Tongue (tissue), 3 donors: ENCODE measurements at places on chromosomes 16 and 17. TPM values are rescaled to one million over a fixed set of nuclear protein-coding genes. Genes with fewer than 3 reads are reported as not detected.

GRCh38 chr16:57993438-57993837, 7.0 kb downstream of the ZNF319 start:
- peak; percentile 26 for DNase-seq

The CEP295NL gene
- 5.9 TPM for total RNA-seq

The HOXB6 gene
- total RNA-seq, result not detected

The ACBD4 gene
- total RNA-seq, result 7.1 TPM

GRCh38 chr16:13435873-13436474, 484.0 kb upstream of the ERCC4 start:
- no peak for DNase-seq

The CBX2 gene
- total RNA-seq, result 7.0 TPM

GRCh38 chr16:53817117-53817755, 113.3 kb downstream of the FTO start:
- no peak for DNase-seq
